ELR (cell line): ENCODE measurements at places on chromosomes 1 and 21.

- peak; percentile 48 for DNase-seq
These were observed 43.8 kb downstream of the RBM11 start for GRCh38 chr21:14259747-14260146.

DNA sequence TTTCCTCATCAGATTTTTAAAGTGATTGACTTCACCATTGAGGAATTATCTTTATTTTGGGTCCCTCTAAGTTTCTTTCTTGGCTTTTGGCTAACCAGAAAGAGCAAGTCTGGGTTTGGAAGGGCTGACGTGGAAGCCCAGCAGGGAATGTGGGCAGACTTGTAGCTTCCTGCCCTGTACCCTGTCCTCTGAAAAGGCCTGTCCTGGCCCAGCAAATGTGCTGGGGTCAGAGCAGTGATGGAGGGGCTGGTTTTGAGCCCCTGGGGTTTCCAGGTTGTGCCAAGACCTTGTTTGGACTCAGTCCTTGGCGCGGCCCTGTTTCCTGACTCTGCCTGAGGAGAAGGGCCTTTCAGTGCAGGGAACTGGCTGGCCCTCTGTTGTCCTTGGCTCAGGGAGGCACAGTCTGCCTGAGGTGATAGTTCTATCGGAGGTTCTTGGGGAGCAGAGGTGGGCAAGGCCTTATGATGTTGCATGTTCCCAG, 72.1 kb downstream of the UCK2 start:
- no peak for DNase-seq

DNA sequence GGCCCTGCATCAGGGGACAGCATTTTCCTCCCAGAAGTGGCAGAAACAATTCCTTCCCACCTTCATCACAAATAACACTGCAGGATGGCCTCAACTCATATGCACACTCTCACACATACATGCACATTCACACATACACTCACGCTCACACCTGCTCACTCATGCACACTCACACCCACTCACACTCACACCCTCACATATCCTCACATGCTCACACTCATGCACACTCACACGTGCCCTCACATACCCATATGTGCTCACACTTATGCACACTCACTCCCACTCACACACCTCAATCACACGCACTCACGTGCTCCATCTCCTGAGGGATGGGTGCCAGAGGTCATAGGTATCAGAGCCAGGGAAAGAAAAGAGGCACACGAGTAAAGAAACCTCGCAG, 77.1 kb downstream of the NFASC start:
- no peak for DNase-seq

DNA sequence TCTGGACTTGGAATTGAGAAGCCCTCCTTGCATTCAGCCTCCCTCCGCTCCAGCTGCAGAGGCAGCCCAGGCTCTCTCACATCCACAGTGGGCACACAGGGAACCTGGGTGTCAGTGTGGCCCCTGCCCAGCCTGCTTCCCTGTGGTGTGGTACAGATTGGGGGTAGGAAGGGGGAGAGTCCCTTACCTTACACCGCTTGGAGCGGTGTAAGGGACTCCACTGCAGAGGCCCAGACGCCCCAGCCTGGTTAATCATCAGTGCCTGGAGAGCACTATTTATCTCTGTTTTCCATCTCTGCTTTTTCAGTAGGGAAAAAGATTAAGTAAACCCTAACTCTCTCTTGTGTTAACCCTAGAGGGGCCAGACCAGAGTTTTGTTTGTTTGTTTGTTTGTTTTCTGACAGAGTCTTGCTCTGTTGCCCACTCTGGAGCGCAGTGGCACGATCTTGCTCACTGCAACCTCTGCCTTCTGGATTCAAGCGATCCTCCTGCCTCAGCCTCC, 803 bp upstream of the RHBG start:
- no peak for DNase-seq

DNA sequence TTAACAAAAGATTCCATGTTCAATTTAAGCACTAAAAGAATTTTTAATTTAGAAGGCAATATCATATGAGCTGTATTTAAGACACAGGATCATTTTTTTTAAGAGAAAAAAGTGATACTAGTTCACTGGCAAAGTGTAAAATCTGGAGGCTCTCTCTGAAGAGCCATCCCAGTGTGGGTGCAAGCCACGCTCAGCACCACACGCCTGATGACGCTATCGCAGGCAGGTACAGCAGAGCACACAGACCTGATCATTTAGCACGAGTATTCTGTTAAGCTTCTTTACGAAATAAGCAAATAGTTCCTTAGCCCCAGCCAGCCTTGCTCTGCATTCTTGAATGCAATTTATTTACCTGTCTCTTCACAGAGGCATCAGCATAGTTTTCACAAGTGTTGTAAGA, 198.6 kb downstream of the SIPA1L2 start:
- DNase-seq, result no peak

- no peak for DNase-seq
These were observed 640.4 kb upstream of the ADGRL4 start for GRCh38 chr1:79646880-79647279.

GRCh38 chr1:53686091-53686964, 52.6 kb downstream of the GLIS1 start:
- peak; percentile 48 for DNase-seq

GRCh38 chr1:197911111-197911856, 5.9 kb upstream of the LHX9 start:
- peak; percentile 46 for DNase-seq

DNA sequence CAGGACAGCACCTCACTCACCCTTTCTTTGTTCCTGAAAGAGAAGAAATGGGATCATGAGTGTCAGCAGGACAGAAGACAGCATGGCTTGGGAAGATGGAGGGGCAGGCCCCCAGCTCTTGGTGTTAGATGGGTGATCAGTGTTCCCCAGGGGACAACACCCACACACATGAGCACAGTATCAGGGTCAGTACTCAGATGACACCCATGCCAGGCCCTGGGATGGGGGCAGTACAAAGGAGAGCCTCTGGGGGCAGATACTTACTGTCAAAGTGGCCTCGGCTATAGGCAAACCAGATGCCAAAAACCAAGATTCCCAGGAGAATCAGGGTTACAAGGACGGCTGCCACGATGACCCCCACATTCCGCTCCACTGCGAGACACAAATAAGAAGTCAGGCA, 21.6 kb downstream of the F11R start:
- DNase-seq, result no peak

DNA sequence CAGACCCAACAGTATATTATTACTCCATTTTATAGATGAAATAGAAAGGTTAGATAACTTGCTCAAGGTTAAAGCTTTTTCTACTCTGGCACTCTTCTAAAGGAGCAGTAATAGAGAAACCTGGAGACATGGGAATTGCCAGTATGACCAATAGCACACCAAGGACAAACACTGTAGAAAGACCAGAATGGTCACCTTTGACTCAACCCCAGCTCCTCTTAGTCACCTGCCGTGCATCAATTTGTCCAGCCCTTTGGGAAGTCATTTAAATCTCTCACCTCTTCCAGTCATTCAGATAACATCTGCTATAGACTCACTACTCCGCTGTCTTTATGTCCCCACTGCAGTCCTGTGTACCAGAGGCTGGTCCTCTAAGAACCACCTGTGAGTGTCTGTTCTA, 23.9 kb upstream of the SLC44A3 start:
- DNase-seq, result no peak

GRCh38 chr1:38941527-38942019, at the start of gene RHBDL2:
Gene RHBDL2 (minus strand): TSS chr1:38941830. CDS start chr1:38919212, 22,618 bp downstream.
- DNase-seq, result peak; percentile 19

DNA sequence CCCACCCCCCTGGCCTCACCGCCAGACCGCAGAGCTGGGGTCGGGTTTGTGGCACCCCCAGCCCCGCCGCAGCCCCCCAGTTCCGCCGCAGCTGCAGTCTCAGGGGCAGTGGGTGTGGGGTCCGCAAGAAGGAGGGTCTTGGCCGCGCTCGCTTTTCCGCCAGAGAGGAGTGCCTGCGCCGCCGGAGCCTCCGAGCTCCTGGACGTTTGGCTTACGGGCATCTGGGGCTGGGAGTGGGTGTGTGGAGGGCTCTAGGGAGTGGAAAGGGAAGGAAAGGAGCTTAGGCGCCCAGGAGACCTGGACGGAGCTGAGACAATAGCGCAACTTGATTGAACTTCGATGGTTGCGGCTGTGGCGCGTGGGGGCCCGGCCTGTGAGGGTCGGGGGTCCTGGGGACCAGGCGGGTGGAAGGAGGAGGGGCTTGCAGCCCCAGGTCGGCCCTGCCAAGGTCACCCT, 88.8 kb upstream of the IPO9 start:
- DNase-seq, result no peak

DNA sequence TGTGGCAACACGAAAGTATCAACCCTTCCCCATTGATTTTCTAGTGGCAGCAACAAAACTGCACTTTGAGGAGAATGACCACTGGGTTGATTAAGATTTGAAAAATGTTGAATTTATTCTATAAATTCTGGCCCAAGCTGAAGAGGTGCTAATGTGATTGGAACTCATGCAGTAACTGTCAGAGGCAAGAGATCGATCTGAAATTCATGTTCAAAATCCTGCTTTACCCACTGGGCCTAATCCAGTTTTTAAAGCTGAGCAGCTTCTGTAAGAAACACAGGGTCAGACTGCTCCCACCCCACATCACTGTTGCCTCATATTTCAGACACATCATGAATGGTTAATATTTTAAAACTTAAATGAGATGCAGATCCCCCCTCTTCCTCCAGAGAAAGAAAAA, 617.5 kb upstream of the BEND5 start:
- no peak for DNase-seq
